Activated naive CD4-positive, alpha-beta T cell treated with anti-CD3 and anti-CD28 coated beads, Interleukin-2, amount 10 ng/mL, durations not matched to agents 5 hours and 36 hours (primary cell): ENCODE measurements at places on chromosomes 6 and 20. TPM values are rescaled to one million over a fixed set of nuclear protein-coding genes. Genes with fewer than 3 reads are reported as not detected.

The TRIM40 gene
- not detected for total RNA-seq

The ARMH2 gene
- 2.6 TPM for total RNA-seq

The SSTR4 gene
- not detected for total RNA-seq

The ARMC2 gene
- 6.5 TPM for total RNA-seq

The MAD2L1BP gene
- 34.8 TPM for total RNA-seq

The RHAG gene
- total RNA-seq: not detected

The ROS1 gene
- total RNA-seq: not detected
